ENCODE measurements at places on chromosomes 12 and 14. TPM values are rescaled to one million over a fixed set of nuclear protein-coding genes. Genes with fewer than 3 reads are reported as not detected.

The SLC39A2 gene
- total RNA-seq = 0.60 TPM

GRCh38 chr12:109737631-109738030 lies 24.0 kb downstream of the FAM222A start:
- peaks cover 11% of the 10 kb centered on the region for H3K27me3 ChIP-seq
- H3K27ac ChIP-seq = no peak overlapping the region
- H3K4me1 ChIP-seq = peaks cover 12% of the 10 kb centered on the region
- H3K36me3 ChIP-seq = no peaks in the 10 kb centered on the region

The PZP gene
- not detected for total RNA-seq

The ARMH4 gene
- total RNA-seq = 16.7 TPM

DNA sequence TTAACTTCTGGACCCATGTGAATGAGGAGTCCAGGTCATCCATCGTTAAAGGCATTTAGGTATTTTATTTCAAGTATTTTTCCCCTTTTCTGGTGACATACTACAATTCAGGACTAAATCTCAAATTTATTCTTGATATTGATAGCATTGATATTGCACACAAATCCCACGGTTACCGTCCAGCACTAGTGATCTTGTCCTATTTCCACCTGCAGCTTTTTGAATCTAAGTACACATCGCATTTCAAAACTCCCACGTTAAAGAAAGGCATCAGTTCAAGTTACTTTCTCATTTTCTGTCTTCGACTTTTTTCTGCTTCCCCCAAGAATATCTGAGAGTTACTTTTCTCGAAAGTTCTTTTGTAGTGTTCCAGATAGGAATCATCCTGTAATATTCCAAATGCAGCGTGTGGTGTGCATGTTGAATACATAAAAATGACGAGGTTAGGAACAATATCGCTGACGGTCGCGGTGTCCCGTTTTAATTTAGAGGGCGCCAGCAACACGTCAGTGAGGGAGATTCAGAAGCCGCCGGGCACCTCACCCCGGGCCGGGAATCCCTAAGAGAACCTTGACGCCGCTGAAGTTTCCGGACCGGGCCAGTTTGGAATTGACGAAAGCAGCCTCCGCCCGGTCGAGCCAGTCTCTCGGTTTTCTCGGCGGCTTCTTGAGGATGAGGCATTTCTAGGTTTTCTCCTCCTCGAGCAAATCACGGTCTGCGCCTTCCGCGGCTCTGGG lies 569 bp upstream of the RGS6 start:
- H3K4me3 ChIP-seq = peak overlapping the region; percentile 2
- no peak for DNase-seq
- no peak overlapping the region for H3K27ac ChIP-seq

DNA sequence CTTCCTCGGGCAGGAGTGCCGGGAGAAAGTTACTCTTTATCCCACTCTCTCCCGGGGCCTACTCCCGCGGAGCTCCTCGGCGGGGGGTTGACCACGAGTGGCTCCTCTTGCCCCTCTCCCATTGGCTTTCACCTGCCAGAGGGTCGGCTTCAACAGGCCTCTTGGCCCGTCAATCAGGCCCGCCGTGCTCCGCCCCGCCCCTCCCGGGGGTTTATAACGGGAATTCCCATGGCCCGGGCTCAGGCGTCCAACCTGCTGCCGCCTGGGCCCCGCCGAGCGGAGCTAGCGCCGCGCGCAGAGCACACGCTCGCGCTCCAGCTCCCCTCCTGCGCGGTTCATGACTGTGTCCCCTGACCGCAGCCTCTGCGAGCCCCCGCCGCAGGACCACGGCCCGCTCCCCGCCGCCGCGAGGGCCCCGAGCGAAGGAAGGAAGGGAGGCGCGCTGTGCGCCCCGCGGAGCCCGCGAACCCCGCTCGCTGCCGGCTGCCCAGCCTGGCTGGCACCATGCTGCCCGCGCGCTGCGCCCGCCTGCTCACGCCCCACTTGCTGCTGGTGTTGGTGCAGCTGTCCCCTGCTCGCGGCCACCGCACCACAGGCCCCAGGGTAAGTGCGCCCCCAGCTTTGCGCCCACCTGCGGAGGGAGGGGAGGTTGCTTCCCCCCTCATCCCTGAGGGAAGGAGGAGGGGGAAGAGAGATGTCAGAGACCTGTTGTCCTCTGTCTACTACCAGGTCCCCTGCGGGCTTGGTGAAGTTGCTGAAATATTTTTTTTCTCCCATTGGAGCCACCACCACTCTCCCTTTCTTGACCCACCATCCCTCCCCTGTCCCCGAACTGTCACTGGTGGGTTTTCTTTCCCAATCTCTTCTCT lies at the start of gene SMOC1:
Gene SMOC1 (plus strand): TSS at position 242 of the 869 bp plus-strand sequence. CDS start 263 bp downstream, at position 505.
- H3K27me3 ChIP-seq = peaks cover 50% of the 10 kb centered on the region
- H3K4me1 ChIP-seq = peaks cover 2% of the 10 kb centered on the region
- H3K36me3 ChIP-seq = no peaks in the 10 kb centered on the region
- H3K4me3 ChIP-seq = peak within 1 kb of the TSS; percentile 45

The SLC48A1 gene
- total RNA-seq = 21.6 TPM

The TCTN2 gene
- total RNA-seq = 13.7 TPM

The GLTP gene
- total RNA-seq = 34.5 TPM

- DNase-seq = no peak
- no peak overlapping the region for H3K27ac ChIP-seq
- H3K4me1 ChIP-seq = peaks cover 2% of the 10 kb centered on the region
- no peaks in the 10 kb centered on the region for H3K27me3 ChIP-seq
- H3K4me3 ChIP-seq = no peak overlapping the region
These were observed 123.1 kb upstream of the FAR2 start for GRCh38 chr12:29025937-29026336.

GRCh38 chr14:53022593-53022992 lies 71.7 kb upstream of the FERMT2 start:
- no peaks in the 10 kb centered on the region for H3K27me3 ChIP-seq
- peaks cover 28% of the 10 kb centered on the region for H3K4me1 ChIP-seq
- no peaks in the 10 kb centered on the region for H3K36me3 ChIP-seq
- no peak overlapping the region for H3K4me3 ChIP-seq
- no peak for DNase-seq
- peak overlapping the region; percentile 9 for H3K27ac ChIP-seq

DNA sequence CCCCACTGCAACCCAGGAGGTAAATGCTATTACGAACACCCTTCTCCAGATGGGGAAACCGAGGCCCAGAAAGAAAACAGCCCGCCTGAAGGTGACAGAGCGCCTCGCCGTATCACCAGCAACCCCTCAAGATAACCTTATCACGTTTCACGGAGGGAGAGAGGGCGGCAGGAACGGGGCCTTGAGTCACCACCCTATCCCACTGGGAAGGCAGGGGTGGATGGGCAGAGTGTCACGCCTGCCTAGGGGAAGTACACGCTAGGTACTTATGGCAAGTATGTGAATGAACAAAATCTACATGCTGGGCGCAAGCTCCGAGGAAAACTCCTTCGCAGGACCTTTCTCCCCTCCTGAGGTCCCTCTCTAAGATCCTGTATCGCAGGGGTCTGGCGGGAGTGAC lies 17.8 kb downstream of the NCOR2 start:
- H3K36me3 ChIP-seq = no peaks in the 10 kb centered on the region
- no peaks in the 10 kb centered on the region for H3K27me3 ChIP-seq
- peaks cover 73% of the 10 kb centered on the region for H3K4me1 ChIP-seq
- H3K27ac ChIP-seq = peak overlapping the region; percentile 90
- DNase-seq = no peak

DNA sequence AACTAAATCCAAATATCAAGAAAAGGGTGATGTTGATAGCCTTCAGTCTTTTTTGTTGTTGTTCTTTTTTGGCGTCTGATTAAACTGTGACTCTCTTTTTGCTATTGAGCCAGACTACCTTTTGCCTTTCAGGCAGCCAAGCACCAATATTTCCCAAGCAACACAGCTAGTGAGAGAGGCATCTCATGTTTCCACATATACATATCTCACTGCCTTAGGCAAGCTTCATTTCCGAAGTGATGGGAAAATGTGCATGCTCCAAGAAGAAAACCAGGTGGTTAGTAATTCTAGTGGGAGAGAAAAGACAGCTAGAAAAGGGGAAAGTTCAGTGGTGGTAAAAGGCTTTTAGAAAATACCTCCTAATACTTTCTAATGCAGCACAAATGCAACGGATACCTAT lies 277.7 kb downstream of the TMTC2 start:
- no peak for DNase-seq
- peak overlapping the region; percentile 8 for H3K27ac ChIP-seq
- peaks cover 20% of the 10 kb centered on the region for H3K4me1 ChIP-seq
- peaks cover 15% of the 10 kb centered on the region for H3K36me3 ChIP-seq
- H3K27me3 ChIP-seq = no peaks in the 10 kb centered on the region
- H3K4me3 ChIP-seq = no peak overlapping the region

The GPR68 gene
- 0.11 TPM for total RNA-seq

GRCh38 chr12:6182279-6182898 lies 17.8 kb upstream of the CD9 start:
- H3K36me3 ChIP-seq = no peaks in the 10 kb centered on the region
- peak overlapping the region; percentile 39 for H3K4me3 ChIP-seq
- no peak overlapping the region for H3K27ac ChIP-seq

DNA sequence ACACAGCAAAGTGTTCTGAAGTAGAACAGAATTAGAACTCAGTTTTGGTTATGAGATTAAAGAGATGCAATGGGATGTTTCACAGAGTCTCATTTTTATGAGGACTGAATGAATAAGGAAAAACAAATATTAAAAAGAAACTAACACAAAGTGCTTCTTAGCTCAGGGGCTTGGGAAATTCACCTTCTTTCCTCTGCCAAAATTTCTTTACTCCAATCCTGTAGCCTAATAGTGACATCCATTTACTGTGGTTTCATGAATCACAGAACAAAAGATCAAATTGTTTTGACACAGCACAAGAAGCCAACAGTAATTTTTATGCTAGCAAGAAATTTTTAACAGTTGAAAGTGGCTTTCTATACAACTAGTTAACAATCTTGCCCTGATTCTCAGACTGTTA lies 37.7 kb downstream of the AREL1 start:
- no peak overlapping the region for H3K4me3 ChIP-seq
- no peak overlapping the region for H3K27ac ChIP-seq
- H3K27me3 ChIP-seq = no peaks in the 10 kb centered on the region
- no peak for DNase-seq
- H3K4me1 ChIP-seq = peaks cover 14% of the 10 kb centered on the region
- peaks cover 50% of the 10 kb centered on the region for H3K36me3 ChIP-seq

- H3K27ac ChIP-seq = no peak overlapping the region
- no peaks in the 10 kb centered on the region for H3K27me3 ChIP-seq
- no peaks in the 10 kb centered on the region for H3K4me1 ChIP-seq
- peaks cover 55% of the 10 kb centered on the region for H3K36me3 ChIP-seq
These were observed 48.0 kb downstream of the AMN start for GRCh38 chr14:102970496-102970895.

GRCh38 chr12:108807996-108808769 lies 49.2 kb downstream of the SSH1 start:
- H3K27me3 ChIP-seq = no peaks in the 10 kb centered on the region
- DNase-seq = no peak
- peak overlapping the region; percentile 99 for H3K27ac ChIP-seq
- H3K4me1 ChIP-seq = peaks cover 46% of the 10 kb centered on the region
- H3K36me3 ChIP-seq = peaks cover 52% of the 10 kb centered on the region
- H3K4me3 ChIP-seq = no peak overlapping the region

DNA sequence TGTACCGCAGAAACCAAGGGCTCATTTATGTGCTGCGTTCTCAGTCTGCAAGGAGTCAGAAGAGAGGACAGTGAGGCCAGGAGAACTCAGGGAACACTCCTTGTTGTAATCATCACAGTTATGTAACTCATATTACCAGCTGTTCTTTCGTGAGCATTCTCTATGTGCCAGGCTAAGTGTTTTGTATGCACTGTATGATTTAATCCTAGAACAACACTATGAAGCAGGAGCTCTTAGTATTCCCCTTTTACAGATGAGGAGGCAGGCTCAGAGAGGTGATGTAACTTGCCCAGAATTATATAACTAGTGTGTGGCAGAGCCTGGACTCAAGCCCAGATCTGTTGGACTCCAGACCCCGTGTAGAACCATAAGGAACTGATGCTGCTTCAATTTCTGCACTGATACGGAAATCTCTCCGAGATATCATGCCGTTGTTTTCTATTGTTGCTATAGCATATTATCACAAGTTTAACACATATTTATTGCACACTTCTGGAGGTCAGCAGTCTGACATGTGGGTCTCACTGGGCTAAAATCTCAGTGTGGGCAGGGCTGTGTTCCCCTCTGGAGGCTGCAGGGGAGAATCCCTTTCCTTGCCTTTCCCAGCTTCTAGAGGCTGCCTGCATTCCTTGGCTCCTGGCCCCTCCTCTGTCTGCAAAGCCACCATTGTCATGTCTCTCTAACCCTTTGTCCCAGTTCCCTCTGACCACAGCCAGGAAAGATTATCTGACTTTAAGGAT lies 16.3 kb upstream of the CD9 start:
- H3K27me3 ChIP-seq = peaks cover 1% of the 10 kb centered on the region
- DNase-seq = no peak
- H3K27ac ChIP-seq = no peak overlapping the region

GRCh38 chr14:90649557-90650135 lies 166.6 kb downstream of the TTC7B start:
- no peak for DNase-seq
- peaks cover 40% of the 10 kb centered on the region for H3K4me1 ChIP-seq
- H3K27me3 ChIP-seq = no peaks in the 10 kb centered on the region
- H3K27ac ChIP-seq = no peak overlapping the region

GRCh38 chr12:55641595-55641994 lies 4.9 kb downstream of the OR10P1 start:
- H3K36me3 ChIP-seq = no peaks in the 10 kb centered on the region
- H3K4me3 ChIP-seq = no peak overlapping the region
- no peak for DNase-seq
- no peak overlapping the region for H3K27ac ChIP-seq
- peaks cover 34% of the 10 kb centered on the region for H3K27me3 ChIP-seq

DNA sequence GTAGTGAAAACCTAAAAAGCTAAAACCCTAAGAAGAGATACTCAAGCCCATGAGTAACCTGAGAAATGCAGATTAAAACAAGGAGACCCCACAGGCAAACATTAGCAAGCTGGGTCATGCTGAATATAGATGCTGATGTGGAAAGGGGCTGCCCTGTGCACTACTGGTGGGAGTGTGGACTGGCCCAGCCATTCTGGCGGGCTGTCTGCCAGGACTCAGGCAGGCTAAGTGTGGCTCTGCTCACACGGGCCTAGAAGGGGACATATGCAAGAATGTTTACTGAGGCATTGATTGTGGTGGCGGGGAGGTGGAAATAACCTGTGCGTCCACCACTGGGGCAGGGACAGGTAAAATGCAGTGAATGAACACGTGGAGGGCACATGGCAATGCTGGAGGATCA lies 48.3 kb downstream of the SPTB start:
- H3K4me3 ChIP-seq = no peak overlapping the region
- no peak for DNase-seq
- no peaks in the 10 kb centered on the region for H3K4me1 ChIP-seq
- no peaks in the 10 kb centered on the region for H3K36me3 ChIP-seq

Measured in osteocyte (in vitro differentiated cells).